Endothelial cell of coronary artery (primary cell): ENCODE measurements at places on chromosomes 7 and 10. TPM values are rescaled to one million over a fixed set of nuclear protein-coding genes. Genes with fewer than 3 reads are reported as not detected.

The MIOS gene
- total RNA-seq: 20.2 and 25.9 TPM in 2 replicates

The BAIAP2L1 gene
- total RNA-seq: 0.27 and 0.47 TPM in 2 replicates

The HOXA4 gene
- 0.18 and 0.85 TPM in 2 replicates for total RNA-seq

The TMEM229A gene
- total RNA-seq: not detected in 2 replicates

The OR6V1 gene
- total RNA-seq: not detected in 2 replicates

The COPS6 gene
- 94.6 and 127 TPM in 2 replicates for total RNA-seq

The CPN1 gene
- total RNA-seq: not detected in 2 replicates

The C10orf67 gene
- not detected in 2 replicates for total RNA-seq

The WASHC2A gene
- 41.8 and 42.4 TPM in 2 replicates for total RNA-seq

The MALSU1 gene
- total RNA-seq: 58.5 and 92.1 TPM in 2 replicates

The ATXN7L1 gene
- 5.5 and 6.5 TPM in 2 replicates for total RNA-seq

The CRYGN gene
- not detected in 2 replicates for total RNA-seq

The GDF2 gene
- not detected in 2 replicates for total RNA-seq

The PON1 gene
- not detected in 2 replicates for total RNA-seq

The ADRB1 gene
- not detected in 2 replicates for total RNA-seq

The BLOC1S2 gene
- total RNA-seq: 44.0 and 53.5 TPM in 2 replicates

The TRIM4 gene
- 13.6 and 22.7 TPM in 2 replicates for total RNA-seq

The PRKCQ gene
- total RNA-seq: 0.75 and 0.81 TPM in 2 replicates

The CRHR2 gene
- not detected in 2 replicates for total RNA-seq

The ASL gene
- 44.1 and 56.9 TPM in 2 replicates for total RNA-seq
